ENCODE measurements at places on chromosomes 16 and 17.

DNA sequence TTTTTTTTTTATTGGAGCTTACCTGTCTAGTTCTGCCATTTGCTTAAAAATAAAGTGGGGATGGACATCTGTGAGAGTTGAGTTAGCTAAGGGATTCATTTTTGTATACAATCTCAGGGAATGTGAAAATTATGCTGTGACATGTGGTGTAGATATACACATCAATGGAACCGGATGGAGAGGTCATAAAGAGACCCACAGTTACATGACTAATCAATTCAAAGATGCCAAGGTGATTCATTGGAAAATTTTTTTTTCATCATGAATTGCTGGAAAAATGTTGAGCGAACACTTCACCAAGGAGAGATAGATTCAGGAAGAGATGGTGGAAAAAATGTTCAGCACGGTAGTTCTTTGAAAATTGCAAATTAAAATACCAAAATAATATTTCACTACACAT is 605.4 kb upstream of the KIF2B start:
- no peak for DNase-seq

GRCh38 chr17:30808785-30809286 is 15.7 kb downstream of the CRLF3 start:
- peak; percentile 27 for DNase-seq

DNA sequence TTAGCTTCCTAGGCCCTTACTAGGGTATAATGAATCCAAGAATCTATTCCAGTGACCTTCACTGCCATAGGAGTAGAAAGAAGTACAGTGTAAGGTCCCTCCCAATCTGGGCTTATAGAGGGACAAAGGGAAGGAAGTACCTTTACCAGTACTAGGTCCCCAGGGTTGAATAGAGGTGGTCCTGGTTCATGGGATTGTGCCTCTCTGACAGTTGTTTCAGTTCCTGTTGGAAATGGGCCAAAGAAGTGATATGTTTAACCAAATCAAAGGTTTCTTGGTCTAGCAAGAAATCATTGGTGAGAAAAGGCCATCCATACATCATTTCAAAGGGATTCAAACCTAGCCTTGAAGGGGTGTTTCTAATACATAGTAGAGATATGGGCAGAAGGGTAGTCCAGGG is 16.0 kb upstream of the ZNHIT3 start:
- no peak for DNase-seq

GRCh38 chr17:73639322-73639721 is 4.9 kb downstream of the SDK2 start:
- DNase-seq: no peak

GRCh38 chr16:49754495-49755312 is 101.2 kb downstream of the ZNF423 start:
- DNase-seq: no peak

GRCh38 chr17:81652906-81653771 is 3.2 kb downstream of the PDE6G start:
- DNase-seq: peak; percentile 40

- DNase-seq: no peak
Observed at GRCh38 chr17:83068641-83069570, 10.5 kb upstream of the METRNL start.

- no peak for DNase-seq
Observed at GRCh38 chr17:39742856-39743436, 5.2 kb downstream of the GRB7 start.
